ENCODE measurements at places on chromosomes 1 and 21.

- no peak for DNase-seq
Measured at GRCh38 chr1:12539320-12539704, 78.7 kb downstream of the DHRS3 start.

- no peak for DNase-seq
Measured at GRCh38 chr1:216453777-216454176, 30.5 kb upstream of the USH2A start.

DNA sequence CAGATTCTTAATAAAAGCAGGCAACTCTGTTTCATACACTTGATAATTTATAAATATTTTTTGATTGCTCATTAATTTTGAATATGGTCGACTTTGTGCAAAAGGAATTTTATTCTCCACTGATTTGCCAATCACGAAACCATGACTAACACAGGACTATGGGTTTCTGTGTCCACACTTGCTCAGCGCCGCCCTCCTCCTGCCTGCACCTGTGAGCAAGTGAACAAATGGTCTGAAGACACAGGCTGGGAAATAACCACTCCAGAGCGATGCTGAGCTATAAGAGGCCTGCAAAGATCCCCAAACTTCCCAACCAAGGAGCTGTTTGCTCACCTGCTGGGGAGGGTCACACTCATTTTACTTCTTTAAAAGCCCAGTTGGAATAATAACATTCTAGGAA is 19.6 kb downstream of the ABCB10 start:
- no peak for DNase-seq

GRCh38 chr1:90391126-90391525 is 326.0 kb downstream of the BARHL2 start:
- DNase-seq = no peak

GRCh38 chr1:200983035-200983561 is 40.4 kb downstream of the KIF21B start:
- DNase-seq = no peak

- no peak for DNase-seq
Measured at GRCh38 chr1:234040446-234041317, 136.2 kb downstream of the SLC35F3 start.

GRCh38 chr21:31526040-31526439 is 133.5 kb upstream of the SOD1 start:
- no peak for DNase-seq

DNA sequence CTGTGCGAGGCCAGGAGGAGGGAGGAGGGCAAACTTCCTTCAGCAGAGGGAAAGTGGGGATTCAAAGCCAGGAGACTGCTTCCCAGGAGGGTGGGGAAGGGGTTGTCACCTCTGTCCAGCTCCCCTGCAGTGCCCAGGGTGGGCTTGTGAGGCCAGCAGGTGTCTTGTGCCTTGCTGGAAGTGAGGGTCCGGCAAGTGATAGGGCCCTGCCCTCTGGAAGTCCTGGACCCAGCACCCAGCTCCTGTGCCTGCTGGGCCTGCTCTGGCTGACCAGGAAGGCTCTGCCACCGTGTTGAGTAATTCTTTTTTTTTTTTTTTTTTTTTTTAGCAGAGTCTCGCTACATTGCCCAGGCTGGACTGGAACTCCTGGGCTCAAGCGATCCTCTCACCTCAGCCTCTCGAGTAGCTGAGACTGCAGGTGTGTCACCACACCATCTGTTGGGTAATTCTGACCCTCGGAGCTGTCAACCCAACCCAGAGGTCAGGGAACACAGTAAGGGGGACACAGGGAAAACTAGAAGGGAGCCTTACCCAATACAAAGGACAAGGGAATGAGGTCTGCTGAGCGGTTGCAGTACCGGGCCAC is 1.0 kb downstream of the BEST4 start:
- no peak for DNase-seq

DNA sequence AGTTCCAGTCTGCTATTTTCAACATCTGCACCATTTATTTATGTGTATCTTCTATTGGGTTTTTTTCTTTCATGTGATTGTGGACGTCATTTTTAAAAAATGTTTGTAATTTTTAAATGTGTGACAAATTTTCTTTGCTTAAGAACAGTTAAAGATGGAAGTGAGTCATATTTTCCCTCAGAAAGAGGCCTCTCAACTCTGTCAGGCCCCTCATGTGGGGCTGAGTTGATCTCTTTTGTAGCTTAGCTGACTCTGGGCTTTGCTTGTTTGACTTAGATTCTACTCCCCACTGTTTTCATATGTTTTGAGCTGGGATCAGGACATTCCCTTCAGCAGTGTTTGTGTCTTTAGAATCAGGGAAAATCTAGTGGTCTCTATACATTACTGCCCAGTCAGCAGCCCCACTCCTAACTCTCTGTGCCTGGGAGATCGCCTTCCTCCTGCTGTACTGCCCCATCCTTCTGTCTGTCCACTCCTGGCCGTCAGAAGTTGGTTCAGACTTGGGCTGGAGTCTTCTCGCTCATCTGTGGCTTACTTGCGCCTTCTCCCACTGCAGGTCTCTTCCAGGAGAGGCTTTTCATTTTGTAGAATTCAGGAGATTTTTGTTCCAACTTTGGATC is 137.4 kb downstream of the DYRK1A start:
- DNase-seq = no peak

All from nephron progenitor cell (in vitro differentiated cells).